Myocyte (in vitro differentiated cells): ENCODE measurements at places on chromosomes 1 and 21.

- DNase-seq: no peak
Observed at GRCh38 chr21:27475363-27475955, 508.6 kb upstream of the ADAMTS5 start.

DNA sequence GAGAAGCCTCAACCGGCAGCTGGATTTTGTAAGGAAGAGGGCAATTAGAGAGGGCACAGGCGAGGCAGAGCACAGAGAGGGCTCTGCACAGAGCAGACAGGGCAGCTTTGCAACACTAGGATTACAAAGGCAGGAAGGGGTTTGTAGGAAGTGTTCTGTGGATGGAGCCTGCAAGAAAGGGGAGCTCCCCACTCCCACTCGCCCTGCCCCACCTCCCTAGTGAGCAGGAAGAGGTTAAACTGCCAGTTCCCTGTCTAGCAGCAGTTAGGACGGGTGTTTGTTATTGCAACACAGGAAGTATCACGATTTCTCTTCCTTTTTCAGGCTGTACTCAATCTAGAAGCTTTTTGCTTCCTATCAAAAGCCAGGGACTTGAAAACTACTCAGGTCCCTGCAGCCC lies 63.3 kb upstream of the LRRC8D start:
- no peak for DNase-seq

DNA sequence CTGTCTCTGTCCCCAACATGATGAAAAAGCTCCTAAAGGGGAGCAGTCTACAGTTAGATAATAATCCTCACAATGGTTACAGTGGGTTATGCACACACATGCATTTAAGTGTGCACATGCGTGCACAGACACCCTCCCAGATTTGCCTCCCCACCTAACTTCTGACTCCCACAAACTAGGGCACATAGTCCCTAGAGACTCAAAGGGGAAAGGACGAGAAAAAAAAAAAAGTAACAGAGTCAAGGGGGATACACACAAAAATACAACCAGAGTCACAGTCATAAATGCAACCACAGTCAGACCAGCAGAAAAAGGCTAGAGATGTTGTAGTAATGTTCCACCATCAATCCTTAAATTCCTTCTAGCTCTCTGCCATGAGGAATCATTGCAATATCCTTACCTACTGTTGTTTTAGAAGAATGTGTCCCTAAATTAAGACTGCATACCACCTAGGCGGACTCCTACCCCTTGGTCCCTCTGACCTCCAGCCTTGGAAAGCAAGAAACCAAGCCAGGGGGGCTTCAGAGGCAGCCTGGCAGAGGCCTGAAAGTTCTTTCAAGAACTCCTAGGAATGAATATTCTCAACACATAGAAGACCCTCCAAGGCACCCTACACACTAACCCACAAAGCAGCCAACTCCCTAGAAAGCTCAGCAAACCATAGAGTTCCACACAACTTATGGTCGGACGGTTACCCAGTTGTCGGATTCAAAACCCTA lies 1.3 kb downstream of the CRTC2 start:
- no peak for DNase-seq

DNA sequence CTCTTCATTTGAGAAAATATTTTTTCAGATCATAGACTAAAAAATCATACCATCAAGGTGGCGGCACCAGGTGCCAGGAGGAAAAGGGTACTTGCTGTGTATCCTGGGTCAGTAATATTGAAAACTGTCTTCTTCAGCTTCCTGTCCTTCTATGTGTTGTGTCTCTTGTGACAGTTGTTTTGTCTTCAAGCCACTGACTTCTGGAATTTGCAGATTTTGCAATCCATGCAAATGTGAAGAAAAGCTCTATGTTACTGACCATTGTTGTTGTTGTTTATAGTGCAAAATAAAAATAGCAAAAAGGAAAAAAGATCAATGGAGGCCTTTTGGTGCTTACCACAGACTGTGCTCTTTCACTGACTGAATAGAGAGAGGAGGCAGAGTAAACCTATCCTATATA lies 83.2 kb upstream of the RHOU start:
- no peak for DNase-seq

- DNase-seq: peak; percentile 81
Observed at GRCh38 chr1:15186846-15187151, 33.3 kb downstream of the TMEM51 start.

GRCh38 chr1:210373628-210373877 lies 44.9 kb downstream of the HHAT start:
- DNase-seq: no peak

DNA sequence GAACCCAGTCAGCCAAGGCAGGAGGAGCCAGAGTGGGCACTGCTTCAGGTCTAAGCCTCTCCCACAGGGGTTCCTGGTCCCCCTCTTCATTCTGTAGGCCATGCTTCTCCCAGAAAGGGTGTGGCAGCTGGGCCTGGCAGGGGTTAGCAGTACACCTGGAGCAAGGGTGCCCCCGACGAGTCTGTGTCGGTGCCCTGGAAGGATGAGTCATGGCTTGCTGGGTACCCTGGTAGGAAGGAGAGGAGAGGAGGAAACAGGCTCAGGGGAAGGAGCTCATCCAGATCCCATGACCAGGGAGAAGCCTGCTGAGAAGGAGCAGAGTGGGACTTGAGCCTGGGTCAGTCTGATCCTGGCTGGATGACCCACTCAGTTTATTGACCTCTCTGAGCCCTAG lies 10.3 kb downstream of the KDF1 start:
- no peak for DNase-seq

- no peak for DNase-seq
Observed at GRCh38 chr1:61142726-61143500, 60.6 kb downstream of the NFIA start.

DNA sequence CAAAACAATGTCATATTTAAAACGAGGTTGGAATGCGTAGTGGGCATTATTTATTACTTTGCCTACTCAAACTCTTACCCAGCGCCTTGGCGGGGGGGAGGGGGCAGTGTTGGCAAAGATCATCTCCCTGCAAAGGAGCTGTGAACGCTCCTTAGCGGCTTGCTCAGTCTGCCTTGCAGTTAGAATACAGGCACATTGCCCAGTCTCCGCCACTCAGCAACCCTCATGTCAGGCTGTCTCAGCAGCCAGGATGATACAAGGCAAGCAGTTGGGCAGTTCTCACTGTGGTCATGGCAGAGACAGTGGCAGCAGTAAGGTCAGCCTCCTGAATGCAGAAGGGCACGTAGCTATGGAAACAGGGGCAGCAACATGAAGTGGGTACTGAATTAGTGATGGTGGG lies 170.4 kb upstream of the KCNK2 start:
- peak; percentile 4 for DNase-seq

DNA sequence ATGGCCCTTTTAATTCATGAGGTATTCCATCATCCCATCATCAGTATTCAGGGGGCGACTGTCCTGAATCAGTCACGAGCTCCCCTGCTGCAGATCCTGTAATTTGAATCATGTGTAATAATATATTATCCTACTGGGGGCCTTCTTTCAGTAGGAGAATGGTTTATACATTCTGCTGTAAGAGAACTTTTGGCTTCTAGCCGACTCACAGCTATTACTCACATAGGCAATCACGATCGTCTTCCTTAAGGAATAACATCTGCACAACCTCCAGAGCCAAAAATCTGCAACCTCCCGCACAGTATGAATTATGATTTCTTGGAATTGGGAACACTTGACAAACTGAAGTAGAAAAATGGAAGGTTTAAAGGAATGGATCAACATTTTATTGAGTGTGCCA lies 343.0 kb downstream of the USP25 start:
- DNase-seq: no peak

DNA sequence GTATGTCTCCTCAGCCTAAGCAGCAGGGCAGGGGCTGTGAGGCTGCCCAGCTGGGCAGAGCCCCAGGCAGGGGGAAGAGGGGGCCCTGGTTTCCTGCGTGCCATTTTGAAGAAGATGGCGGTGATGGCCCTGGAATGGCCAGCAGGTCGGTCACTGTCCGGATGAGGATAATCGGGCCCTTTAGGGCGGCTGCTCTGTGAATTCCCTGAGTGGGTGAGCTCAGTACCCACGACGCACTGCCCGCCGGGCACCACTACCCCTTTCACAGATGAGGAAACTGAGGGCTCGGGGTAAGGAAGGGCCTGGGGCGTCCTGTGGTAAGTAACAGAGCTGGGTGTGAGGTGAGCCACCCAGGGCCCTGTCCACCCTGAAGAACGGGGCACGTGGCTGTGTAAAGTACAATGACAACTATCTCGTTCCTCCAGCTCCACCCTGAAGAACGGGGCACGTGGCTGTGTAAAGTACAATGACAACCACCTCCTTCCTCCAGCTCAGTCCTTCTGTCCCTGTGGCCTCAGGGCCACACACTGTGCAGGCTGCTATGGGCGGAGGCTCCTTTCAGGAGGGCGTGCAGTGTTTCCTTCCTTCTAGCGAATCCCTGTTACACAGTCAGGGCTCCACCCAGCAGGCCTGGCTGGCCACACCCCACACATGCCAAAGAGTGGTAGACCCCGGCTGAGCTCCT lies 23.2 kb downstream of the ITGB2 start:
- no peak for DNase-seq

- DNase-seq: no peak
Observed at GRCh38 chr1:36864182-36864822, 170.0 kb downstream of the GRIK3 start.

- no peak for DNase-seq
Observed at GRCh38 chr1:106061586-106062495, 994.6 kb upstream of the PRMT6 start.

- no peak for DNase-seq
Observed at GRCh38 chr21:26397545-26397944, 175.5 kb downstream of the CYYR1 start.

DNA sequence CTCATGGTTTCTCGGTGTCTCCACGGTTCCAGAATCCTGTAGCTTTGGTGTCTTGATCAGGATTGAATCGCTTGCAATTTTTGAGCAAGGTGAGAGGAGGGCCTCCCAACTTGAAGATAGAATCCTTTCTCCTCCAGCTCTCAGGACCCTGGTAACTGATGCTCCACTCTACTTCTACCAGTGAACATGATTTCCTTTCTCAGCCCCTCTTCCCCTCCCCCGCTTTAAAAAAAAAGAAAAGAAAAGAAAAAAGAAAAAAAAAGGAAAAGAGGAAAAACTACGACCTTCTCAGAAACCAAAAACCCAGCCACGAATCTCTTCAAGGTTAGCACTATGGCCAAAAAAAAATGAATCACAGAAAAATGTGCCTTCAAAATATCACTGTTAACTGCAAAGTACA lies 1.2 kb downstream of the ARHGEF11 start:
- DNase-seq: no peak

GRCh38 chr1:11664336-11665065 lies 501 bp downstream of the FBXO6 start:
- peak; percentile 23 for DNase-seq

DNA sequence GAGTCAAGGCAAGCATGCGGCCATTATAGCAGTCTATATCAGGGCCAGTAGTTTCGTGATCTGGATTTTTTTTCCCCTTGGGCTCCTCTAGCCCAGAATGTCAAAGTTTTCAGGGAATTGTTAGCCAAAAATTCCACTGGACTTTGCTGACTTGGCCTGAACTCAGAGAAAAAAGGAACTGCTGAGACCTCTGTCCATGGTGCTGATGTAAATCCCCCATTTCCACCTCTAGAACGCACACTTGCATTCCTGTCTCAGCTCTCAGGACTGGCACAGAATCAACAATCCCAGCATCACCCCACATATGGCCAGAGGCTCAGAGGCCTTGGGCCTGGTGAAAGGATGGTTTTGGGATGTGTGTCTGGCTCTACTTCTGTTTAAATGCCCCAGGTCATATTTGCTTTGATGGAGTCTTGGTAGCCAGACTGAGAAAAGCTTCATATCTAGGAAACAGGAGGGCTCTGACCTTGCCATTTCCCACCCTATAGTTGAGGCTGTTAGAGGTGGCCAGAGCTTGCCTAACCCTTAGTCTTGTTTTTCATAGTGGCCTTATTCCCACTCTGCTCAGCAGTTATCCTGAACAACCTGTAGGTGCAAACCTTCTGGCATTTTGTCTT lies 16.9 kb upstream of the EFCAB14 start:
- DNase-seq: peak; percentile 79

GRCh38 chr1:71640998-71641397 lies 560.2 kb upstream of the ZRANB2 start:
- DNase-seq: no peak

DNA sequence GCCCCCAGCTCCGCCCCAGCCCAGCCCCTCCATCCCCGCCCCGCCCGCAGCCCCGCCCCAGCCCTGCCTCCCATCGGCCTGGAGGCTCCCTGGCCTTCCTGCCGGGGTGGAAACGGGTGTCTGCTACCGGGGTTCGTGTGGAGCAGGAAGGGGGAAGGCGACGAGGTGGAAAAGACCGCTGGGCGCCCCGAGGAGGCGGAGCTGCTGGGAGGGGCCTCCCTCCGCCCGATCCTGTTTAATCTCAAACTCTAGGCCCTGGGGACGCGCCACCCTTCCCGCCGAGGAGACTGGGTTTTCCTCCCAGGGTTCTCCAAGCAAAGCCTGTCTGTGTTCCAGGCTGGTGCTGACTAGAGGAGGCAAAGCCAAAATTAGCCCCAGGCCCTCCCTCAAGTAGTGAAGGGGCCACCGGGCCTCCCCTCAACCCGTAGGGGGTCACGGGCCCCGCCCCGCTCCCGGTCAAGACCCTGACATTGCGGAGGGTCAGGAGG lies 16.2 kb upstream of the TTLL10 start:
- DNase-seq: peak; percentile 69

GRCh38 chr1:156908541-156908940 lies 11.9 kb upstream of the LRRC71 start:
- no peak for DNase-seq
